Umbilical cord (tissue), 2 donors: ENCODE measurements at places on chromosomes 2 and 18. TPM values are rescaled to one million over a fixed set of nuclear protein-coding genes. Genes with fewer than 3 reads are reported as not detected.

DNA sequence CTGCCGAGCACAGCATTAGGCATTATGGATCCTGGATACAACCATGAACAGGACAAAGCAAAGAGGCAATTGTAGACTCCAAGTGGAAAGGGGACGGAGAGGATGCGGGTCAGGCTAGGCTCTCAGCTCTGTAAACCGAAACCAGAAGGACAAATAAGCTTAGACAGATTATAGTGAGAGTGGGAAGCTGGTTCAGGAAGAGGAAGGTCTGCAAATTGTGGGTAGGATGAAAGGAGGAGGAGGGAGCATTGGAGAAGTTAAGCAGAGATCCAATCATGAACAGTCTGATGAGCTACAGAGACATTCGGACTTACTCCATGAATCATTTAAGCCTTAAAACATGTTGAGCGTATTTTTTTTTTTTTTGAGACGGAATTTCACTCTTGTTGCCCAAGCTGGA is 3.0 kb downstream of the MSH6 start:
- peak; percentile 78 for DNase-seq

GRCh38 chr2:51368250-51368649 is 336.3 kb upstream of the NRXN1 start:
- no peak for DNase-seq

GRCh38 chr18:27942706-27943105 is 234.2 kb downstream of the CDH2 start:
- no peak for DNase-seq

GRCh38 chr2:189511210-189511959 is 69.2 kb downstream of the SLC40A1 start:
- no peak for DNase-seq

DNA sequence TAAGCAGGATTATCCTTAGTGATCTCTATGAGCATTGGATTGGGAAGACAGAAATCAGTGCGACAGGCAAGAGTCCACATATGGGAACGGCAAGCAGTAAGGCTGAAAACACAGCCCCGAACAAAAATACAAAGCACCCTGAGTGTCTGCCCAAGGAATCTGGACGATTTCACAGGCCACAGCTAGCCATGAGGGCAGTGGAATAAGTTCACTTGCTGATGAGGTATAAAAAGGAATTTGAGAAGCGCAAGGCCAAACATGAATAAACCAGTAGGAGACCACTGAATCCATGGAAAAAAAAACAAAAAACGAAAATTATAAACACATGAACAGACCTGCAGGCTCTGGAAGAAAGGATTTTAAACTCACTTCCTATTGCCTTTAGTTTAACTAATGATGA is 24.3 kb downstream of the WDSUB1 start:
- no peak for DNase-seq

Gene FSHR
- not detected for total RNA-seq
